Fibroblast of the aortic adventitia (primary cell): ENCODE measurements at places on chromosomes 3 and 15. TPM values are rescaled to one million over a fixed set of nuclear protein-coding genes. Genes with fewer than 3 reads are reported as not detected.

GRCh38 chr3:25887907-25888306 is 98.0 kb downstream of the OXSM start:
- no peak for DNase-seq

- DNase-seq = peak; percentile 81
These were observed 3.0 kb upstream of the ISLR2 start for GRCh38 chr15:74127255-74127953.

FAM227B gene
- 4.3 and 5.6 TPM in 2 replicates for total RNA-seq

DNA sequence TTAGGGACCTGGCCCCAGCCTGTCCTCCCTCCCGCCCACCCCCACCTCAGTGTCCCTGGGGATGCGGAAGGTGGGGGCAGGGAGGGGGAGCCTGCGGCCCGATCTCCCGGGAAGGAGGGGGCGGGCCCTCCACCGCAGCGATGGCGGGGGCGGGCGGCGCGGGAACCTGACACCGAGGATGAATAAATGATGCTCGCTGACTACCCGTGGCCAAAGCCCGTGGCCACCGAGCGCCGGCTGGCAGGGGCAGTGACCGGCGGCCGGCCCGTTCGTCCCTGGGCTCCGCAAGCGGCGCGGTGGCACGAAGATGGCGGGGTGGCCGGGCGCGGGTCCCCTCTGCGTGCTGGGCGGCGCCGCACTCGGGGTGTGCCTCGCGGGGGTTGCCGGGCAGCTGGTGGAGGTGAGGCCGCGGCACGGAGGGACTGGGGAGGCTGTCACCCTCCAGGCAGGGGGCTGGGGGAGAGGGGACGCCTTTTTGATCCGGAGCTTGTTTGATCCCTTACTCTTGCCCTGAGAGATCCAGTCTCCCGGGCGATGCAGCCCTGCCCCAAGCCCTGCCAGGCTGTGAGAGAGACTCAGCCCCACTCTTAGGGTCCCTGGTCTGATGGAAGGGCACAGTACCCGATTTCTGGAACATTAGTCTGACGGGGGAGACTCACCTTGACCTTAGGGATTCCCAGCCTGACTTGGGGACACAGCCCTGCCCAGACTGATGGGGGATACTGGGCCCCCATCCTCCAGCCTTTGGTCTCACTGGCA is at the start of gene TMIE:
Gene TMIE, plus strand, starts transcription at position 212 of the 759 bp plus-strand sequence. Its CDS starts 96 bp downstream, at position 308.
- DNase-seq = no peak

FBXL22 gene
- 0.54 and 0.65 TPM in 2 replicates for total RNA-seq

DNA sequence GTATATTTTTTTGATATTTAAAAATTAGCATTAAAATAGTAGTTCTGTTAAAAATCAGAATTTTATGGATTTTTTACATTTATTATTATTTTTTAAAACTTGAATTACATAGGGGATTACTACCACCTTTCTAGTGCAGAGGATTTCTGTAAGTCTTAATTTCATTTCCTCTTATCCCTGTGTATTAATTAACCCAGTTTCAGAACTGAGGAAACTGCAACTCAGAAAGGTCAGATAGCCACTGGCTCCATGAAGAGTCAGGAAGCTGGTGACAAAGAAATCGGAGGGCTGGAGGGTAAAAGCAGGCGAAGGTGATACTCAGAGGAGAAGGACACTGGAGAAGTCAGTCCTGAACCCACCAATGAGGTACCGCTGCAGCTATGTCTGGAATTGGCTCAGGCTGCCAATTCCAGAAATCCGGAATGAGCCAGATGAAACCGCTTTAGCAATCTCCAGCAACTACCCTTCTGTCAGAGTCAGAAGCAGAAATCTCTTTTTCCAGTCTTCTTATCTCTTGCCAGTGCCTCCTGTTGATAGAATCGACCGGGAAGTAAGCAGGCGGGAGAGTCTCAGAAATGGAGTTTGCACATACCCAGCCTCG is 308.5 kb downstream of the SV2B start:
- DNase-seq = peak; percentile 67

ARNT2 gene
- 9.4 and 12.7 TPM in 2 replicates for total RNA-seq

GRCh38 chr15:74631935-74632560 is 16.4 kb downstream of the CLK3 start:
- peak; percentile 52 for DNase-seq

GRCh38 chr15:51185213-51186159 is 90.8 kb upstream of the TNFAIP8L3 start:
- DNase-seq = peak; percentile 22

DNA sequence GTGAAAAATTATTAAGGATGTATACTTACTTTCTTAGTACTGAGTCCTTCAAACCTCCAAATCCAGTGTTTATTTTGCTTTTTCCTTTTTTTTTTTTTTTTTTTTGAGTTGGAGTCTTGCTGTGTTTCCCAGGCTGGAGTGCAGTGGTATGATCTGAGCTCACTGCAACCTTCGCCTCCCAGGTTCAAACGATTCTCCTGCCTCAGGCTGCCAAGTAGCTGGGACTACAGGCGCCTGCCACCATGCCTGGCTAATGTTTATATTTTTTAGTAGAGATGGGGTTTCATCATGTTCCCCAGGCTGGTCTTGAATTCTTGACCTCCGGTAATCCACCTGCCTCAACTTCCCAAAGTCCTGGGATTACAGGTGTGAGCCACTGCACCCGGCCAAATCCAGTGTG is 67.5 kb downstream of the KAT2B start:
- no peak for DNase-seq
